ENCODE measurements at places on chromosomes 2 and 18. TPM values are rescaled to one million over a fixed set of nuclear protein-coding genes. Genes with fewer than 3 reads are reported as not detected.

Gene EN1
- 0.29 TPM for total RNA-seq

Gene TANC1
- total RNA-seq = 34.7 TPM

Gene ARHGAP25
- total RNA-seq = 0.29 TPM

Gene UPP2
- not detected for total RNA-seq

Gene HSPE1
- total RNA-seq = 23.5 TPM

Gene SULT1C2
- total RNA-seq = 1.2 TPM

Gene CCDC141
- not detected for total RNA-seq

Gene GALR1
- total RNA-seq = not detected

Gene CYS1
- total RNA-seq = 0.36 TPM

Gene C2orf78
- total RNA-seq = not detected

Gene DNER
- total RNA-seq = 0.36 TPM

Gene MYO5B
- total RNA-seq = 0.36 TPM

GRCh38 chr2:8438476-8438875, 243.4 kb upstream of the ID2 start:
- no peaks in the 10 kb centered on the region for H3K4me1 ChIP-seq
- H3K27me3 ChIP-seq = no peaks in the 10 kb centered on the region

DNA sequence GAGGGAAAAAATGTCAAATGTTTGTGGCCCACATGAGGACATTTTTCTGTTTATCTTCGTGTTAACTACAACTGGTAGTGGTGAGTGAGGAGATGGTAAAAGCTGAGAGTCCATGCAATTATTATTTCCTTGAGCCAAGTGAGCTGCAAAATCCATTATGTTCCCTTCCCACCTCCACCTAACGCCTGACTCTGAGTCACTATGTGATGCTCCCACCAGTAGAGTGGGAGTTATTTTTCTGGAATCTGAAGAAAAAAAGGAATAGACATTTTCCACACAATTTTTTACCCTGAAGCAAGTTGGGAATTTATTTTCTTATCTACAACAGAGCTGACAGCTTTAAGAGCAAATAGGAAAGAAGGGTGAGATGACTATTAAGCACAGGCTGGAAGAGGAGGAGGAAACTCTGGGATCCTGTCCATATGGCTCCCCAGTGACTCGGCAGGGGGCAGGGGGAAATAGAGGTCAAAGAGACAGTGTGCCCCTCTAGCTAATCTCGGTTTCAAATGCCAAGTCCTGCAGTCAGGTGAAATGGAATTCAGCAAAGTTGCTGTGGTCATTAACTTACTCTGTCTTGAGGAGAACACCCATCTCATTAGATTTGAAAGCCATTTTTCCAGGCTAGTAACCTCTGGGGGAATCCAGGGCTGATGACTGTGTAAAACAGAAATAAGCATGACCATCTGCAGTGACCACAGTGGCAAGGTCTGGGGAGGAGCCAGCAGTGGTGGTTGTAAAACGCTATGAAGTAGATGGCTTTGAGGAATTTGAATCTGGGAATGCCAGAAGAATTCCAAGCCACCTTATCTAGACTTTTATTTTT, 463.9 kb downstream of the STK39 start:
- no peak overlapping the region for H3K27ac ChIP-seq
- H3K36me3 ChIP-seq = no peaks in the 10 kb centered on the region
- DNase-seq = no peak
- no peaks in the 10 kb centered on the region for H3K4me1 ChIP-seq
- no peaks in the 10 kb centered on the region for H3K27me3 ChIP-seq
- no peak overlapping the region for H3K4me3 ChIP-seq

GRCh38 chr2:150617351-150617978, 130.0 kb upstream of the RND3 start:
- H3K4me1 ChIP-seq = peaks cover 30% of the 10 kb centered on the region
- peak; percentile 4 for DNase-seq
- no peak overlapping the region for H3K27ac ChIP-seq

- H3K27ac ChIP-seq = peak overlapping the region; percentile 45
- no peaks in the 10 kb centered on the region for H3K27me3 ChIP-seq
- peaks cover 75% of the 10 kb centered on the region for H3K36me3 ChIP-seq
- no peak for DNase-seq
- H3K4me3 ChIP-seq = no peak overlapping the region
Measured at GRCh38 chr18:63346031-63346430, 21.0 kb downstream of the KDSR start.

DNA sequence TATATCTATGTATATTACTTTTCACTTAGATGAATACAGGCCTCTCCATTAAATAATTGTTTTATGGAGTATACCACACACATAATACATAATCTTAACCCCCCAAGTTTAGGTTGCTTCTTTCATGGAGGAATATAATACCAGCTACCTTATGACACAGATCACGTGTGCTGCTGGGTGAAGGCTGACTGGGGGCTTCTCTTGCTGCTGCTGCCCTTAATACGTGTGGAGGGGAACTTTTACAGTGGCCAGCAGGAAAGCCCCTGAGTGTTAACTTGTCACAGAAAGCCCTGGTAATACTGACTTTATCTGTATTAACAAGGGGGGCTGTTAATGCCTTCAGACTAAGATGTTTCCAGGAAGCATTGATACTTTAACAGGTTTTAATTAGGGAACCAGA, 63.1 kb downstream of the LAMA3 start:
- DNase-seq = no peak
- no peak overlapping the region for H3K4me3 ChIP-seq

- no peaks in the 10 kb centered on the region for H3K36me3 ChIP-seq
- H3K27ac ChIP-seq = no peak overlapping the region
- peak; percentile 69 for DNase-seq
Measured at GRCh38 chr18:49650426-49650891, 88.6 kb downstream of the LIPG start.

DNA sequence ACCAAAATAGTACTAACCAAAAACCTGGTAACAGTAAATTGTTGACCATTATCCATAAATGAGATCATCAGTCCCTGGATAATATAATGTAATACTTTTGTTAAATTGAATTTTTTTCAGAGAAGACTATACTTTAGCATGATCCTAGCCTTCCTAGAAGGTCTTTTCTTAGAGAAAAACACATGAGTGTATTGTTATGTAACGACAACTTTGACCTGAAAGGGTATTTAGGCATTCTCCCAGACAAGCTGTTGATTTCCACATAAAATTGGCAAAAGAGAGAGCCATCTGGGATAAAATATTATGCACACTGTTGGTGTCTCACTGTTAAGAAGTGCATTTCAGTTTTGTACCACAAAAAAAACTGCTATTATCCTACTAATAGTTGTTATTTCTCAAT, 120.0 kb upstream of the MAPRE2 start:
- H3K36me3 ChIP-seq = no peaks in the 10 kb centered on the region
- H3K27me3 ChIP-seq = no peaks in the 10 kb centered on the region
- no peaks in the 10 kb centered on the region for H3K4me1 ChIP-seq

GRCh38 chr2:109021895-109022300, 32.9 kb upstream of the EDAR start:
- no peaks in the 10 kb centered on the region for H3K4me1 ChIP-seq
- H3K36me3 ChIP-seq = no peaks in the 10 kb centered on the region
- no peak for DNase-seq
- H3K27ac ChIP-seq = no peak overlapping the region
- H3K4me3 ChIP-seq = no peak overlapping the region

DNA sequence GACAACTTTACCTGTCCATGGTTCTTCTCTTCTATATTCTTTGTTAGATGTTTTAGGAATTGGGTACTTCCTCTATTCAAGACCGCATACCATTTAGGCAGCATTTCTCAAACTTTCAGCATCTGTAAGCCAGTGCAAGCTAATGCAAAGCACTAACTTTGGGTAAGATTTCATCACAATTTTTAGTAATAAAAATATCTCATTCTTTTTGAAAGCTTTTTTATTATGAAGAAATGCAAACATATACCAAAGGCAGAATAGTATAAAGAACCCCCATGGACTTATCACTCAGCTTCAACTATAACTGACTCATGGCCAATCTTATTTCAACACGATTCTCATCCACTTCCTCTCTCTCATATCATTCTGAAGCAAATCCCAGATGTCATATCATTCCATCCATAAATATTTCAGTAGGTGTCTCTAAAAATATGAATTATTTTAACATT, 32.9 kb downstream of the INO80C start:
- no peak for DNase-seq
- H3K4me1 ChIP-seq = peaks cover 28% of the 10 kb centered on the region
- no peaks in the 10 kb centered on the region for H3K27me3 ChIP-seq
- no peak overlapping the region for H3K27ac ChIP-seq

DNA sequence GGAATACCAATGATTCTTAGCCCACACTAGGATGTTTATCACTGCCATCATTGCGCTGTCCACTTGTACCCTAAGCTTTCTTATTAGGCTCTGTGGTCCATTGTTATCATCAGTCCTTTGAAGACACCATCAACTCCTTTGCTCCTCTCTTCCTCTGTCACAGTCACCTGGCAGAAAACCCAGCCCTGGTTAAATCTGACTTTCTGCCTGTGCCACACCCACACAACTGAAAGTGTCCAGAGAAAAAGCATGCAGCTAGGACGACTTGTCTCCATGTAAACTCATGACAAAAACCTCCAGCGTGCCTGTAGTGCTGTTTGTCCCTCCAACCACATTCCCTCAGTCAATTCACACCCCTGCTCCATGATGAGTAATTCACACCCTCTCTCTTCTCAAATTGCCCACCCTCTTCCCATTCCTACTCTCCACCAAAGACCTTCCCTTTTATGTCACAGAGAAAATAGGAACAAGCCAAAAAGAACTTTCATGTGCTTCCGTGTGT, 297.4 kb upstream of the MGAT5 start:
- no peak overlapping the region for H3K4me3 ChIP-seq
- no peaks in the 10 kb centered on the region for H3K4me1 ChIP-seq
- no peak for DNase-seq
- no peak overlapping the region for H3K27ac ChIP-seq
- no peaks in the 10 kb centered on the region for H3K36me3 ChIP-seq

DNA sequence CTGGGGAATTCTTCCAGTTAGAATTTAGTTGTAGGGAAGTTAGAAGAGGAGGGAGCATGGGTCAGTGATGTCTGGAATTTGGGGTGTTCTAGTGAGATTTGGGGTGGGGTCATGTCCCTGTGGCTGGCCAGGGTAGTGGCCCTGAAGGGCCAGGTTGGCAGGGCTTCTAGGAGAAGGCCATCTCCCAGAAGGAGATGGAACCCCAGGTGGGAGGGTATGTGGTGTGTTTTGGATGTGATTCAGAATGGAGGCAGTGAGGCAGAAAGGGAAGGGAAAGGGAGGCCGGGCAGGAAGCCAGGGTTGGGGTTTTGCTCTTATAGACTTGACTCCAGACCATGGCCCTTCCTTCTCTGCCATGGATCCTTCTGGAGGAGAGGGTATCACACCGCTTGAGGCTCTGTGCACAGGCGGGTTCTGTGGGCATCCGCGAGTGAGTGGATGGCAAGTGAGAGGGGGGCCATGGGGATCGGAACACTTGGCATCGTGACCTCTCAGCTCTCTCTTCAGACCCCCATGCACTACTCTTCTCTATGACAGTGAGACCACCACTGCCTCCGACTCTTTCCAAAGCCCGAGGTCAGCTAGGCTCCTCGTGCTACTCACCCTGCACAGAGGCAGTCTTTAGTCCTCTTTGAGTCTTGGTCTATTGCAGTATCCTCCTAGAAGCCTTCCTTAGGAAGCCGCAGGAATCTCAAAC, 7.3 kb downstream of the GREB1 start:
- H3K27me3 ChIP-seq = peaks cover 23% of the 10 kb centered on the region
- no peak overlapping the region for H3K27ac ChIP-seq
- H3K4me3 ChIP-seq = no peak overlapping the region
- no peak for DNase-seq

DNA sequence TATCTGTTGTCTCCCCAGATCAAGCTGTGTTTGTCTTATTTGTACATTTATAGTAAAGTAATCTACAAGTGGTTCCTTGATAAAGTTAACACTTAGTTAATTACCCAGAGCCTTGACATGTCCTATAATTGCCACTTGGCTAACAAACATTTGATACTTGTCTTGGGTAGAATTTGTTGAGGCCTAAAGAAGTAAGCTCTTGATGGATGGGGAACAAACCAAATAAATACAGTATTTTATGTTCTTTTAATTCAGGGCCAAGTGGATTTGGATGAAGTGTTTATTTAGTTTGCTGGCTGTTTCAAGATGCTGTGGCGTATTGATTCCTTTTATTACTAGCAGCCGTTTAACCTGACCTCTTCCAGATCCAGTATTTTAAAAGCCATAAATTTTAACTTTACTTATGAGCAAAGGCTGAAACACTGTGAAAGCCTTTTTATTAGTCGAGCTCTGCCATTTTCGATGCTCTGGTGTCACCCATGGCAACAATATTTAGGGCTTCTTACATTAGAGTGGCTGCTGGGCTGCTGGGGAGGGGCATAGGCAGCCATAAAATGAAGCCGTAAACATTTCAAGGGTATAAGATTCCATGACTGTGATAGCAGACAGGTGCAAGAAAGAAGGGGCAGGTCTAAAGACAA, 401.6 kb upstream of the NRP2 start:
- H3K4me1 ChIP-seq = no peaks in the 10 kb centered on the region
- H3K36me3 ChIP-seq = no peaks in the 10 kb centered on the region
- no peaks in the 10 kb centered on the region for H3K27me3 ChIP-seq
- H3K27ac ChIP-seq = no peak overlapping the region
- no peak overlapping the region for H3K4me3 ChIP-seq

GRCh38 chr2:222526480-222527277, 102.3 kb downstream of the SGPP2 start:
- DNase-seq = peak; percentile 17
- no peaks in the 10 kb centered on the region for H3K27me3 ChIP-seq
- H3K36me3 ChIP-seq = no peaks in the 10 kb centered on the region

- H3K27me3 ChIP-seq = no peaks in the 10 kb centered on the region
- no peak overlapping the region for H3K27ac ChIP-seq
- H3K4me1 ChIP-seq = peaks cover 6% of the 10 kb centered on the region
- no peak overlapping the region for H3K4me3 ChIP-seq
Measured at GRCh38 chr2:217870528-217871011, 132.2 kb downstream of the TNS1 start.

GRCh38 chr2:102789349-102790090, 27.7 kb downstream of the TMEM182 start:
- no peak for DNase-seq
- H3K27ac ChIP-seq = no peak overlapping the region
- H3K4me3 ChIP-seq = no peak overlapping the region
- no peaks in the 10 kb centered on the region for H3K4me1 ChIP-seq
- H3K27me3 ChIP-seq = no peaks in the 10 kb centered on the region

GRCh38 chr2:132790207-132790785, 120.3 kb upstream of the LYPD1 start:
- peak; percentile 52 for DNase-seq
- H3K36me3 ChIP-seq = no peaks in the 10 kb centered on the region
- H3K27me3 ChIP-seq = no peaks in the 10 kb centered on the region

DNA sequence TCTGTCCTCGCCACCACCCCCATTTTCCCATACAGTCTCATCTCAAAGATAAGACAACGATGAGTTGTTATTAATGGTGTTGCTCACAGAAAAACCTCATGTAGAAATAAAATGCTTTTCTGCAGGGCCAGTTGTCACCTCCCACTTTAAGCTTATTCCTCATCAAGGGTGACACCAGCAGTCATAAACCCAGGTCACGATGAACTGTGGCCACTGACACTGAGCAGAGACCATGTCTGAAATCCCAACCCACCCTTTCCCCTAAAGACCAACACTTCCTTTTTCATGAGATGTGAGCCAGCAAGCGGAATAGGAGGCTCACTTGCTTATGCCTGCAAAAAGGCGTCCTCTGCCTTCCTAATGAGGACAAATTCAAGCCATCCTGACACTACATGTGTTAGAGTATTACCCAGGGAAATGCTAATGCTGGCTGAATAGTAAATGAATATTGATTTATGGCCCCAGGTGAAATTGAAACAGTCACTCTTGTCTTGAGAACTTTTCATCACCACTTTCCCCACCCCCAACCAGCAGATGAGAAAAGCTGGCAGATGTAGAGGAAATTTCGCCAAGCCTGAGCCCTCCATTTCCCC, 228.4 kb downstream of the MGAT5 start:
- no peak for DNase-seq
- H3K4me1 ChIP-seq = no peaks in the 10 kb centered on the region
- H3K36me3 ChIP-seq = no peaks in the 10 kb centered on the region
- H3K27me3 ChIP-seq = peaks cover 2% of the 10 kb centered on the region
- H3K27ac ChIP-seq = no peak overlapping the region
